SW 1271 (cell line): ENCODE measurements at places on chromosomes 6 and 20.

- DNase-seq = no peak
Measured at GRCh38 chr20:8424010-8424409, 291.9 kb downstream of the PLCB1 start.

GRCh38 chr20:32252189-32252588 lies 25.3 kb upstream of the KIF3B start:
- no peak for DNase-seq

DNA sequence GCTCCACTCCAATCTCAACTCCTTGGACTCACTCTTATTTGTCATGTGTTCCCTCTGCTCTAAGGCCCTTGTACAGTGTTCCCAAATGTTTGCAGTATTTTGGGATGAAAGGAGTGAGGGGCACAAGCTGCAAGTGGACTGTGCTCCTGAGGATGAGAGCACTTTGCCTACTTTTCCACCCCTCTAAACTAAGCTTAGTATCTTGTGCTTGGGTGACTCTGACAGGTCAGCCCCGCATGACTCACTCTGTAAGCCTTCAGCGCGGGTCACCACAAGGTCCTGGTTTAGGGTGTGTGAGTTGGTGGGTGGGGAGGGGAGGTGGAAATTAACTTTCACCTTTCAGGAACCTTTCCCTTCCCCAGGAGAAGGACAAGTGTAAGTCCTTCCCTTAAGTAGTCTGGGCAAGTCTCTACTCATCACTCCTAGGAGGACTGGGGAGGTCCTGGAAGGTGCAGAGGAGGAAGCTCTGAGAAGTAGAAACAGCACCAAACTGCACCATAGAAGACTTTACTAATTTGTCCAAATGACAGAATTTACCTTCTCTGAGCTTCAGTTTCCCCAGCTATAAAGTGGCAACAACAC lies 68.8 kb upstream of the EPB41L1 start:
- DNase-seq = peak; percentile 35

GRCh38 chr6:4349323-4349722 lies 213.9 kb upstream of the ECI2 start:
- DNase-seq = no peak

- no peak for DNase-seq
Measured at GRCh38 chr20:6525447-6526303, 241.8 kb upstream of the BMP2 start.

DNA sequence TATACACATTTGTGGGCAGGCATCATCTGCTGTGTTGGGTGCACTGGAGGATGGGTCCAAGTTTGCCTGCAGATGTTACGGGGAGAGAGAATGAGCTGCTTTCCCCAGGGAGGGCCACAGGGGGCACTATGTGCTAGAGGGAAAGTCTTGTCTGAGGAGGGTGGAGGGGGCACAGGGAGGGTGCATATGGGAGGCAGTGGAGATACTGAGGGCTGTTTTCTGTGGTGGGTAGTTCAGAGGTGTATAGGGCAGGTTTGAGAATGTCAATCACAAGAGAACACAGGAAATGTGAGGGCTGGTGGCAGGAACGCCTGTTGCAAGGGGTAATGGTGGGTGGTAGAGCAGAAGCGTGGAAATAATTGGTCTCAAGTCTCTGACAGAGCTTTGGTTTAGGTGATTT lies 7.7 kb upstream of the PTPRA start:
- DNase-seq = no peak

- DNase-seq = no peak
Measured at GRCh38 chr6:23952245-23952644, 173.8 kb upstream of the NRSN1 start.

DNA sequence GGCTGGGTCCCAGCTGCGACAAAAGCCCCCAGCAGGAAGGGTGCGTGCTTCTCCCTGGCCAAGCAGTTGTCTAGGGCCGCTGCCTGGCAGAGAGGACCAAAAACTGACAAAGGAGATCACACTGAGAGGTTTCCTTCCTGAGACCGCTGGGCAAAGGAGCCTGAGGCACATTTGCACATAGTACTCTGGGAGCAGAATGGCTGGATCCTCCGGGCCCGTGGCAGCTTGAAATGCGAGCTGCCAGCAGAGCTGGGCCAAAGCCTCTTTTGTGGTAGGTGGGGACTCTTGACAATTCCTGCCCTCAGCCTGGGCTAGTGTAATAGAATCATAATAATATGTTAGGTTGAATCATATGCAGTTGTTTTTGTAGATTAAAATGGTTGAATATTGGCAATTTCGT lies 33.1 kb upstream of the RNF8 start:
- no peak for DNase-seq

GRCh38 chr6:148837941-148838340 lies 91.1 kb downstream of the UST start:
- DNase-seq = no peak

DNA sequence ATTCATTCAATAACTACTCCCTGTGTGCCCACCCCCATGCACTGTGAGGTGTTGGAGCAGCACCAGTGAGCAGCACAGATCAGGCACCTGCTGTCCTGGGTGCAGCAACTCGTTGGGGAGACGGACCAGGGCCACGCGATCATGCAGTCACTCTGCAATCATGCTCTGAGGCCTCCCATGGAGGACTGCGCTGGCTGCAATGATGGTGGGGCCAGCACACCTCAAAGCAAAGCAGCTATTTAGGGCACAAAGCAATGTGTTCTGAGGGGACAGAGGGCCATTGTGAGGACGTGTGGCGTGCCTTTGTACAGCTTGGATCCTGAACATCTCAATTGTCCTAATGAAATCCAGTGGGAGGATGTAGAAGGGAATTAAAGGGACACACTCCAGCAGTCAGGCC lies 41.0 kb upstream of the MPC1 start:
- DNase-seq = no peak

GRCh38 chr6:132023490-132023889 lies 72.3 kb upstream of the CCN2 start:
- DNase-seq = no peak

GRCh38 chr6:109461733-109462526 lies 6.4 kb upstream of the MICAL1 start:
- DNase-seq = no peak

DNA sequence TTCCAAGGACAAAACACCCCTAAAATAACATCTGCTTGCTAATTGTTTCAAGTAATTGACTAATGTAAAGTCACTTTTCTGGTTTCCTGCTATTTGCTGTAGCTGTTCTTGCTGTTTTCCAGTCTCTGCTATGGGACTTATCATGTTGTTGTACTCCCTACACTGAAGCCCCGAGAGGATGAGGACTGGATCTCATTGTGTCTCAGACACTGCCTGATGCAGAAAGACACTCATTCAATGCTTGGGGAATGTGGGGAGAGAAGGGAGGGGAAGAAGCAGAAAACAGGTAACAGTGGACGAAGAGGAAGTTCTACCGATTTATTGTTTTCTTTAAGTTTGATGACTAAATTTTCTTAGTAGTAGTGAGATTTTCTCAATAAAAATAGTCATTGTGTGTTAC lies 79.8 kb downstream of the DOK5 start:
- DNase-seq = no peak

DNA sequence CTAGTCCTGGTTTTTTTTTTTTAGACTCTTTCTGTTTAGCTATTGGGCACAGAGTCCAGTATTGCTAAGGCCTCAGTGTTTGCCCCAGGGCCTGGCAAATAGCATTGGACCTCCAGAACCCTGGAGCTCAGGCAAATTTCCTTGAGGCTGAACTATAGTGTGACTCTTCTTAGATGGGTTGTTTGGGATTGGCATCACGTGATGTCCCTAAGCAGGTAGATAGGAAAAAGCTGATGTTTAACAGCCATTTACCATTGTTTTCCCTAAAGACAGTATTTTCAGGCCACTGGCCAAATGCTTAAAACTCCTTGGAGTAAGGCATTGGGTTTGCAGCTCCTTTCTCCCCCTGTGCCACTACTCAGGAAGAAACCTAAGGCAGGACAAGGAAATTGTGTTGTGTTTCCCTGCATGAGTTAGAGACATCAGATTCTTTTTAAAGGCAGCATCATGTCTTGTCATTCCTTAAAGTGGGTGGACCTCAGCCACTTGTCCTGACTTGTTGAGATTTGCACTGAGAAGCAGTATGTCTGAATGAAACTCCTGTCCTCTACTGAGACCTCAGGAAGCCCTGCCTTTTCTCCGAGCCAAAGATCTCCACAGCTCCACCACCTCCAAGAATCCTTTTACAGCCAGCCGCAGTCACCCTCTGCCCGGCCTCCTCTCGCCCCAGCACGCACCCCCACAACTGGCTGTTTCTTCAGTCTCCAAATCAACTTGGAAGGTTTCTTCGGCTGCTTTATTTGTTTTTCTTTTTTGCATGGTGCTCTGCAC lies 46.2 kb upstream of the RNF144B start:
- DNase-seq = no peak

DNA sequence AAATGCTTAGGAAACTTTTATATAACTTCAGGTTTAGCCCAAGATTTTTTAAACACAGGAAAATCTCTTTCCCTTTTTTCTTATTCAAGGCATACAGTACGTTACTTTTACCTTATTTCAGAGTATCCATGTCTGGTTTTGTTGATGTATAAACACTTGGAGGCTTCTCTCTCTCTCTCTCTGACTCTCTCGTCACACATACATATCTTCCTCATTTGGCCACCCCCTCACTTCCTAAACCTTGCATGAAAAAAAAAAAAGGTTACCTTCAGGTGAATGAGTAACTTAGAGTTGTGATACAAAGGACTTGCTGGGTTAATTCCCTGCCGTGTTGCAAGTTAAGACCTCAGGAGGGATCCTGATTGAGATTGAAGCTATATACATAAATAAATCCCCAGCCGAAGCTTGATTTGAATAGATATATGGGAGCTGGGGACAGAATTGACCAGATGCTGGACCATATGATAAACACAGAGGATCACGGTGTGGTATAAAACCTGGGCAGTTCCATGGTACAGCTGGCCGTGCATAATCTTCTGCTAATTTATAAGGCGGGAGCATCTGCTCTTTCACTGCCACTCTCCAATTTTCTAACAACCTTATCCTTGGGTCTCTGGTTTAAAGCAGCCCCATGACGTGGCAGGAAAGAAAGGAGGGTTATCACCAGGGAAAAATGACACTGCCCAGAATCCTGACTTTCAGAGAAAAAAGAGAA lies 55.1 kb upstream of the IL20RA start:
- no peak for DNase-seq

DNA sequence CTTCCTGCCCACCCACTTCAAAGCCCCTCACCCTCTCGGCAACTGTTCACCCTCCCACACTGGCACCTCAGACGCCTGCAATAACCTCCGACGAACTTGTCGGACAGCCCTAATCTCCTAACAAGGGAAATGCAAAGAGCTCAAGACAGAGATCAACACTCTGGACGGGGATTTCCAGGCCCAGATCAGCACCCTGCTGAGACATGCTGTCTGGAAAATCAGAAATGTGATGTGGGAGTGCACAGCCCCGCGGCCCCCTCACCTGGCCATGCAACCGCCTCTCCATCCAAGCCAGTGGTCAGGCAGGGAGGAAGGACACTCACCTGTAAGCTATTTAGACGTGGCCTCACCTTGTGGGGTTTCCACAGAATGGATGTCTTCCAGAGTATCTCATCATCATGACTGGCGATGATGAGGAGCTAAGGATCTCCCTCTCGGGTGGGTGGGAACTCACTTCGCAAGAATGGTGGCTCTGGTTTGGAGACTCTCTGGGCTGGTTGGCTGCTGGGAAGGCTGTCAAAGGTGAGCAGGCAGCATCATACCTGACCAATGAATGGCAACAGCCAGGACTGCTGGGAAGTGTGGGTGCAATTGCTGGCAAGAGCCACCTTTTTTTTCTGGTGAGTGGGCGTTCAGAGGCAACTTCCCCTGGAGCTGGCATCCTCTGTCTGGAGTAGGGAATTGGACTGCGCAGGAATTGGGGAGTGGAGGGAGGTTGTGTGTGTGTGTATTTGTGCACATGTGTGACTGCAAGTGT lies 28.1 kb upstream of the ADTRP start:
- no peak for DNase-seq

GRCh38 chr6:139754898-139755775 lies 380.7 kb upstream of the CITED2 start:
- DNase-seq = no peak

DNA sequence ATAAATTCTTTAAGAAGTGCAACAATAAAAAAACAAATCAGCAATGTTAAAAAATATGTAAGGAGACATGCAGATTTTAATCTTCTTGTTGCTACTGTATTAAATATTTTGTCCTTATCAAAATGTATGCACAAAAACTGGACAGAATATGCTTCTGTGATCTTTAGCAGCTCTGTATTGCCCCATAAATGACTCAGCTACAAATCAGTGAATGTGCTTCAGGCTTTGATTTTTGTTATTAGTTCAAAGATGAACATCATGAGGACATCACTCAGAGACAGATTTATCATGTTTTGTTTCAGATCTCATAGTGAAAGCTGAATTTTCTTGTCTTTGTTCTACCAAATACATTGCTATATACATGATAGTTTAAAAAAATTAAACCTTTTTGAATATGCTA lies 312.4 kb downstream of the GRIK2 start:
- DNase-seq = no peak

DNA sequence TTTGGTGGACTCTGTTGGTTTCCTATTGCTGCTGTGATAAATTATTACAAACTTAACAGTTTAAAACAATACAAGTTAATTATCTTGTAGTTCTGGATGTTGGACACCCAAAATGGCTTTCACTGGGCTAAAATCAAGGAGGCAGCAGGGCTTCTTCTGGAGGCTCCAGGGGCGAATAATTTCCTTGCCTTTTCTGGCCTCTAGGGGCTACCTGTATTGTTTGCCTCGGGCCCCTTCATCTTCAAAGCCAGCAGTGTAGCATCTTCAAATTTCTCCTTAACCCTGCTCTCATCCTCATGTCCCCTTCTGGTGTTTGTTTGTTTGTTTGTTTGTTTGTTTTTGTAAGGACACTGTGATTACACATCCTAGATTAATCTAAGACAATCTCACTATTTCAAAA lies 60.5 kb upstream of the ANKEF1 start:
- no peak for DNase-seq

DNA sequence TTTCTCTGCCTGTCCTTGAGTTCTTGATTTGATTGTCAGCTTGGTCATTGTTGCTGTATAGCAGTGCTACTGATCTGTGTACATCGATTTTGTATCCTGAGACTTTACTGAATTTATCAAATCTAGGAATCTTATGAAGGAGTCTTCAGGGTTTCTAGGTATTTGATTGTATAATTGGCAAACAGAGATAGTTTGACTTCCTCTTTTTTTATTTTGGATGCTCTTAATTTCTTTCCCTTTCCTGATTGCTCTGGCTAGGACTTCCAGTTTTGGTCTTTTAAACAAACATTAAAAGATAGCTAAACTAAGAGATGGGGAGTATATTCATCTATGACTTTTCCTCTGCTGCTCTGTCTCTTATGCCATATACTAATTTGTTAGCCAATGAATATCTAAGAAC lies 62.4 kb downstream of the NCOA7 start:
- DNase-seq = no peak

DNA sequence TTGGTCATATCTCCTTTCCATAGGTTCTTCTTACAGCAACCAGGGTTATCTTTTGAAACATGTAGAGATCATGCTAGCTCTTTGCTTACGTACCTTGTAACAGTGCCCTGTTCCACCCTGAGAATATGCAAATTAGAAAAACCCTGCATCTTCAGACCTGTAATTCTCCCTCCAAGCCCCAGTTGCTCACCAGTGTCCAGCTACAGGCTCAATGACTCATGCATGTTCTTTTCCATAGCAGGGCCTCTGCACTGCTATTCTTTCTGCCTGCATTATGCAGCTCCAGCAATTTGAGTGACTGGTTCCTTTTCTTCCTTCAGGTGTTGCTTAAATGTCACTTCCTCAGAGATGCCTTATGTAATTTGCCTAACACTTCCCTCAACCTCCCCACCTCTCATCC lies 636.2 kb downstream of the KHDRBS2 start:
- no peak for DNase-seq
